ENCODE measurements at places on chromosomes 11 and 22.

DNA sequence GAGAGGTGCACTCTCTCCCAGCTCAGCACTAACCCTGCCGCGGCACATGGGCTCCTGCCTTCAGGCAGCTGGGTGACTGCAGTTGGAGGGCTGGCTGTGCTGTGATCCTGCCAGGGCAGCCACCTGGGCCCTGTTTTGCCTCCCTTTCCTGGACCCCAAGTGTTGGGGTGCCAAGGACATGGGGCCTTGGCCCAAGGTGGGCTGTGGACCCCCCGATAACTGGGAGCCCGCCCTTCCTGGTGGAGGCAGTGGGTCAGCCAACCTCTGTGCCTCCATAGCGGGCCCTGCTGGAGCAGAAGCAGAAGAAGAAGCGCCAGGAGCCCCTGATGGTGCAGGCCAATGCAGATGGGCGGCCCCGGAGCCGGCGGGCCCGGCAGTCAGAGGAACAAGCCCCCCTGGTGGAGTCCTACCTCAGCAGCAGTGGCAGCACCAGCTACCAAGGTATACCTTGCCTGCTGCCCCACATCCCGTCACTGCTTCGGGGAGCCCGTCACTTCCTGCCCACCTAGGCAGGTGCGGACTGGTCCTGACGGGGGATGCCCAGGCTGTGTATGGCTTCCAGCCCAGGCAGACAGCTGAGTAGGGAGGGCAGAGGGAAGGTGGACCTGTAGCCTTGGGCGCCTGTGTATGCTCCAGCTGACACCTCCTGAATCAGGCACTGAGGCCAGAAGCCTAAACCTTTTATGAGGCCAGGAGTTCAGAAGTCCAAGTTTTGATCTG, 8.9 kb downstream of the TUB start:
- no peak for DNase-seq

DNA sequence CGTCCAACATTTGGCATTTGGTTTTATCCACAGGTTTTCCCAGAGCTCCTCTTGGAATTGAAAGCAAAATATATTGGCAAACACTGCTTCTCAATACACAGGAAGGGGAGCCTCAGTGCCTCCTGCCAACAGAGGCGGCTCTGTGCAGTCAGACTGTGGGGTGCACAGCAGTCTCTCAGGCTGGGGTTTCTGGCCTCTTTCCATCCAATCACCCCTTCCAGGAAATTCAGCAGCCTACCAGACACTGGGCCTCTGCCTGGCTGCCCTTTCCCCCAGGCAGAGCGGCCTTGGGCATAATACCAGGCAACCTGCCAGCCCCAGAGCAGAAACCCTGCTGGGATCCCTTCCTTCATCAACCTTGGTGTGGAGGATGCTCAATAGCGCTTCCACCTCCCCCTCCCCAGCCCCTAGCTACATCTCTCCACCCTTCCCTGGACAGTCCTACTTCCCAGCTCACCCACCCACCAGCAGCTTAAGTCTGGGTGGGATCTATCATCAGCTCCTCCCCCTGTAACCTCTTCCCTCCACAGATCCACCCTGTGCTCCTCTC, 17.8 kb upstream of the RAPSN start:
- DNase-seq = peak; percentile 61

DNA sequence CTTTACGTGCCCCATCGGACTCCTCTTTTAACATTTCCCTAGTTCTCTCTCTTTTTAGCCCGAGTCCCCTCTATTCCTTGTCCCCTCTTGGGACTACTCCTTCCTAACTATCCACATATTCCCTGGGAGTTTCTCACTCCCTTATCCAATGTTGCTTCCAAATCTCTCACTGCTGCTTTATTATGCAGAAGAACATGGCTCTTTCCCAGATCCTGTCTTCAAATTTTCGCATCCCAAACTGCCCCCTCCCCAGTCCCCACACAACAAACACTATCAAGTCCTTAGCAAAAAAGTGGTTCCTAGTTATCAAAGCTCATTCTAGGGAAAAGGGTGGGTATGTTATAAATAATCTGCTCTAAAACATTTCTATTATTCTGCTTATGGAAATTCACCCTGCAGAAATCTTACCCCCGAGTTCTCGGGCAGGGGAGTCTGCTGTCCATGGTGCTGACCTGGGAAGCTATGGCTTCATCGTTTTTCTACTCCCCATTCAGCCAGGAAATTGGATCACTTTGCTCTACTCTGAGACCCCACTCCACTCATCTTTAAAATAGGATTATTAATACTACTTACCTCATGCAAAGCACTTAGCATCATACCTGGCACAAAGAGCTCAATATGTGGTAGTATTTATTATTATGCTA, 393.5 kb downstream of the BUD13 start:
- peak; percentile 41 for DNase-seq

DNA sequence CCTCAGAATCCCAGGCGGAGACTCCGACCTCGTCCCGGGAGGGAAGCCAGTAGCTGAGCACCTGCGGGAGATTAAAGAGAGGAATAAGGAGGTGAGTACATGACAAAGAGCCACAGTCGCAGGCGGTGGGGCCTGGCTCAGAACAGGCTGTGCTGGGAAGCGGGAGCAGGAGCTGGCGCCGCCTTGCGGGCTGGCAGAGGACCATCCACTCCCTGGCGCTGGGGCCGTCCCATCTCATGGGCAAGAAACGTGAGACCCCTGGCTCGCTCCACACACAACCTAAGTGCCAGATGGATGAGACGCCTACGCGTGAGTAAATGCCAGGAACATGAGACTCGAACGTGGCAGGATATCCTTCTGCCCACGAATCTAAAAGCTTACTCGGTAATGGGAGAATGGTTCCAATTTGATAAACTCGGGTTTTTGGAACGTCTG, 6.3 kb downstream of the CEND1 start:
- DNase-seq = peak; percentile 81

GRCh38 chr11:12798609-12799011, 124.4 kb downstream of the TEAD1 start:
- DNase-seq = no peak

- DNase-seq = no peak
Observed at GRCh38 chr11:40291329-40291728, 1168.1 kb downstream of the LRRC4C start.

GRCh38 chr11:1310772-1311468, 1.5 kb upstream of the TOLLIP start:
- DNase-seq = no peak

DNA sequence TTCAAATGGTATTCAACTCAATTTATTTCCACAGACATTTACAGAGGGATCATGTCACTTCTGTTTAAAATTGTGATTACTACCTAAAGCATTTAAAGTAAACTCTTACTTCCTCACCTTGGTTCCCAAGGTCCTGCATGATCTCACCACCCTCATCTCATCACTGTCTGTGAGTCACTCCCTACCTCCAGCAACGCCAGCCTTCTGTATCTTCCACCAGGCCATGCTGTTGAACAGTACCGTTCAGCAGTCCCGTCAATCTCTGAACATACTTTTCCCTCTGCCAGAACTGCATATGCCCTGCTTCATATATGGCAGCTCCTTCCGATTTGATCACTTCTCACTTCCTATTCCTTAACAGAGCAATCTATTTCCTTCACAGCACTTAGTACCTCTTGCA, 2.0 kb downstream of the FBXO3 start:
- DNase-seq = no peak

GRCh38 chr11:70568814-70569617, 170.7 kb downstream of the CTTN start:
- no peak for DNase-seq

DNA sequence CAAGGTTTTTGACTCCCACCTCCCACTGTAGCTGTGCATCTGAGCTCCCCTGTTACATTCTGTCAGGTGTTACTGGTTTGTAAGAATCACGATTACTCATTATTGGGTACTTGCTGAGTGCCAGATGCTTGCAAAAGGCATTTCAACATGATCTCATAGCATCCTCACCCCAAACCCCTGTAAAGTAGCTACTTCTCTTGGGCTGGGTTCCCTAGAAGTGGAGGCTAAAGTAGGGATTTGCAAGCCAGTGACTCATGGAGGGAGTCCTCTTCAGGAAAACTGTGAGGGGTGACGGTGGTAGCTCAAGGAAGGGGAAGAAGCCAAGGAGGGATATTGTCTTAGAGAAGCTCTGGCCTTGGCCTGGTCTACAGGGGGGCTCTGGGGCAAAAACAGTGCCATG, 78.6 kb downstream of the TIMP3 start:
- peak; percentile 6 for DNase-seq

DNA sequence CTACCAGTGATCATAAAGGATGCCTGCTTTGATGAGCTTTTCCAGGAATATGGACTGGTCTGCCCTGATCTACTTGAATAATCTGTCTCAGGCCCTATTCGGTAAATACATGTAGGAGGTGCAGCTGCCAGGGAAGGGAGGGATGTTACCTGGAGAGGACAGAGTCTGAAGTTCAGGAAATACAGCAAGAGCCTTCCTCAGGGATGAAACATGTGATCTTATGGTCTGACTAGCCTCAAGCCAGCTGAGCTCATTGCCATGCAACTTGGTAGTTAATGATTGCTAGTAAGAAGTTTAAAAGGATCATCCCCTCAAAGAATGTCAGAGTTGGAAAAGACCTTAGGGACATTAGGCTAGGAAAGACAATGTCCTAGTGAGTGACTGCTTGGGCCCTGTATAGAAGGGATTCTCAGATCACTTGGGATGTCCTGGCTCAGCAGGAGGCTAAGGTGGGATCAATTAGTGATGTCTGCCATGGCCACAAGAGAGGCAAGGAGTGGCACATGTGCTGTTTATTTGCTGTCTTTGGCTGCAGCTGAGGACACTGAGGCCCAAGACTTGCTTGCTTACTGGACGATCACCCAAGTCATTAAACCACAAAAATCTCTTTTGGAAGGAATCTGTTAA, 18.5 kb downstream of the PTPRJ start:
- no peak for DNase-seq

GRCh38 chr11:75160220-75160757, 9.4 kb downstream of the SLCO2B1 start:
- no peak for DNase-seq

DNA sequence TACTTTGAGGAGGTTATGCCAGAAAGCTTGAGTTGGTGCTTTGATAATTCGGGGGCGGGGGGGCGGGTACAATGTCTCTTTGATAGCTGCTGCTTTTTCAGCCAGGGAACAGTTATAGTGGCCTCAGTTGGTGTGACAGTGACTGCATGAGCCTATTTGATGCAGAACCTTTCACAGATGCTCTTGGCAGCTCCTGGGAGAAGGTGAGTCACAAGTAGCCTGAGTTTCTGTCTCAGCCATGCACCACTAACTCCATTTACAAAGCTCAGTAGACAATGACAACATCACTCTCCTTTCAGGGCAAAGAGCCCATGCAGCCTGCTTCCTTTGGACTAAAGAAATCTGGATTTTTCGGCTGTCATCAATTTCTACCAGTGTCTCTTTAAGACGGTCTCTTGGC, 42.1 kb upstream of the SEZ6L start:
- DNase-seq = no peak

- DNase-seq = no peak
Observed at GRCh38 chr22:47997052-47997590, 1234.7 kb downstream of the TBC1D22A start.

- DNase-seq = no peak
Observed at GRCh38 chr11:61766353-61766841, 14.0 kb downstream of the MYRF start.

DNA sequence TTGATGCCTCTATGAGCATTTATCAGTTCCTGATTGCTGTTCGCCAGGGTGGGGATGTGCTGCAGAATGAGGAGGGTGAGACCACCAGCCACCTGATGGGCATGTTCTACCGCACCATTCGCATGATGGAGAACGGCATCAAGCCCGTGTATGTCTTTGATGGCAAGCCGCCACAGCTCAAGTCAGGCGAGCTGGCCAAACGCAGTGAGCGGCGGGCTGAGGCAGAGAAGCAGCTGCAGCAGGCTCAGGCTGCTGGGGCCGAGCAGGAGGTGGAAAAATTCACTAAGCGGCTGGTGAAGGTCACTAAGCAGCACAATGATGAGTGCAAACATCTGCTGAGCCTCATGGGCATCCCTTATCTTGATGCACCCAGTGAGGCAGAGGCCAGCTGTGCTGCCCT, 2.7 kb downstream of the FEN1 start:
- no peak for DNase-seq

GRCh38 chr11:94178331-94178730, 49.7 kb downstream of the PANX1 start:
- DNase-seq = no peak

- DNase-seq = peak; percentile 3
Observed at GRCh38 chr11:68927280-68928135, 23.8 kb downstream of the IGHMBP2 start.

GRCh38 chr11:93493252-93493897, 49.8 kb downstream of the SMCO4 start:
- DNase-seq = no peak

DNA sequence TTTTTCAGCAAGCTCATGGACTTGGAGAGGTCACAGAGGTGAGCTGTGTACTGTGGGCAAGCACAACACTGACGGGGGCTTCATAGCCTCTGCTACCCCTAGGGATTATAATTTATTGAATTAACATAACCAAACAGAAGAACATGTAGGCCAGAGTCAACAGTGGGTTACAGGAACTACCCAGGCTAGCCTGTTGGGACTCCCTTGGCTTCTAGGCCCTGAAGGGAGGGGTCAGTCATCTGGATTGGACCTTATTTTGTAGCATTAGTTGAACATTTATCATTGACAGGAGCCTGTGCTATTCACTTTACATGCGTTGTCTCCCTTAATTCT, 56.9 kb downstream of the KREMEN1 start:
- DNase-seq = no peak

DNA sequence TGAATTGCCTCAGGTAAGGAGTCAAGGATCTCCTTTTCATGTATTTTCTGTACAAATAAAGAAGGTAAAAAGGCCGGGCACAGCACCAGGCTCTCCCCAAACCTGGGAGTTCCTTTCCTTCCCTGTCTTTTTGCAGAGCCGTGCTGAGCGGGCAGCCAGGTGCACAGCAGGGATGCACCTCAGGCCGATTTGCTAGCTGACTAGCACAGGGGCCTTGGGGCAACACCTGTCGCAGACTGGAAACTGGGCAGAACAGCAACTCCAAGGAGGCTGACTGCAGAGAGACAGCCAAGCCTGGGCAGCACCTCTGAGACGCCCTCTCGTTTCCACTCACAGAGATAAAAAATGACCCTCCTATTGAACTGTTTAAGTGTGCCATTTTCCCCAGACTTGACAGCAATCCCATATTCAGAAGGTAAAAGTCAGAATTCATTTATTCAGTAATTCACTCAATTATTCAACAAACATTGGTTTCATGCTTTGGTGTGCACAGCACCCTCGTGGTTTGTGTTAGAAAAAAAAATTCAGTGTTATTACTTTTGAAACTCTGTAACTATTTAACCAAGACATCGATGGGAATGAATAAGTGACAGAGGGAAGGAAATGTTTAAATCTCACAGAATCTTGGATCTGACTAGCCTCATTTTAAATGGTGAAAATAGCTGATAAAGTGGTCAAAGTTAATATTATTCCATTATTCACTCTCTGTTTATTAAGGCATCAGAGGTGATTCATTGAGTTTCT, 120.9 kb downstream of the GALNT18 start:
- no peak for DNase-seq
